Hematopoietic multipotent progenitor cell treated with erythropoietin and hydrocortisone succinate and interleukin-3 and kit ligand, for 4 days (in vitro differentiated cells): ENCODE measurements at places on chromosomes 2 and 18.

DNA sequence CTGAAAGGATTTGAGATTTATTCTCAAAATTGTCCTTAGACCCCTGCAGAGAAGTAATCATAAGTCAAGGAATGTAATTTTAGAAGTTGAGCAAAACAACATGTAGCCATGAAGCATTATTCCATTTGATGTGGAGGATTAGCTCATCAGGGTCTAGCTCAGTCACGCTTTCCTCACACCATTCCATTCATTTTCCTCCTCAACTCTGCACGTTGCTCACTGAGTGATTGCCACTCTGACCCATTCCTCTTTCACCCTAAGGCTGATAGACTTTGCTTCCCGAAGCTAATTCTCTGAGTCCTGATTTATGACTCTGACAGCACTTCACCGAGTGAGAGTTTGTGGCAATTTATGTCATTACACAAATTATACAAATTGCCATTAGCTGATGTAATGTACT lies 820.6 kb upstream of the PIK3C3 start:
- no peak for DNase-seq

DNA sequence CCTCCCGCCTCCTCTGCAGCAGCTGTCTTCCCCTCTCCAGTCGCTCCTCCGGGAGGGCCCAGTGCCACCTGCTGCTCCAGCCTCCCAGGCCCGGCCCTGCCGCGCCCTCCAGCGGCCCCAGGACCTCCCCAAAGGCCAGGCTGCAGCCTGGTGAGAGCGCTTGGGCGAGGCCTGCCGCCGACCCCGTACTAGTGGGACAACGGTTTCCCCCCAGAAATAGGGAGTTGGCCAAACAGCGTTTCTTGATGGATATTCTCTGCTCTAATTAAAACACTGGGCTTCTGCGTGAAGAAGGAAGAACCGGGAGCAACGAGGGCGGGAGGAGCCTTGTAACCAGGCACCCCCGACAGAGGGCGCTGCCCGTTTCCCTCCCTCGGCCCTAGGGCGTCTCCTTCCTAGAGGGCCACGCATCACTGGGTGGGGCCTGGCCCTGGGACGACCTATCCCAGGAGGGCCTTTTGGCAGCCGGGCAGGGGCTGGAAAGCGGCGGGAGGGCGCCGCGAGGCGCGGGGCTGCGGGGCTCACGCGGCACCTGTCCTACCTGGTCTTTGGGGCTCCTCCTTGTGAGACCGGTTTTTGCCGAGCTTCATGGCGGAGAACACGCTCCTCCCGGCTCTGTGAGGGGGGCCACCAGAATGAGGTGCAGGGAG lies 25.4 kb upstream of the OTOF start:
- DNase-seq = peak; percentile 93

- no peak for DNase-seq
Measured at GRCh38 chr2:58215429-58215828, 25.7 kb downstream of the FANCL start.

DNA sequence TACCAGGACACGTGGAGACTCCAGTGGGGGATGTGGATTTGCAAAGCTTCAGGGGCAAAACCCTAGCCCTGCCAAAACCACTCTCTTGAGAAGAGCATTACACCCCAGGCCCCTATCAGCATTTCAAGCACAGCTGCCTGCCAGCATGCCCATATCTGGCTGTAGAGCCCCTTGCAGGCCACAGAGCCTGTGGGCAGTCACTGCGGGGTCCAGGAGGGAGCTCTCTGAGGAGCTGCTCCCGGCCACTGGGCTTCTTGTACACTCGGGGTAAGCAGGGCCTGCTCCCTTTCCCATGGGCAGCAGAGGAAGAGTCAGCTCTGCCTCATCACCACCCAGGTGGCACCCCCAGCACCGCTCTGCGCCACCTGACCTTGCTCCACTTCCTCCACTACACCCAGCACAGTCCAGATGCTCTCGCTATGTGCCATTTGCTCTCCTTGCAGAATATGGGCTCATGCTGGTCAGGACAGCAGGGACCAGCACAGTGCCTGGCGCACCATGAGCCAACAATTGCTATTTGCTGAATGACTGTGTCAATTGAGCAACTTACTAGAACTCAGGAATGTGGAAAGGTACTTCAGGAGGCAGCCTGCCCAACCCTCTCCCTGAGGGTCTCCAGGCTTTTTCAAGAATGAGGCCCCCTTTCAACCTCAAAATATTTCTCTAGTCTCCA lies 7.4 kb downstream of the CHST10 start:
- no peak for DNase-seq

DNA sequence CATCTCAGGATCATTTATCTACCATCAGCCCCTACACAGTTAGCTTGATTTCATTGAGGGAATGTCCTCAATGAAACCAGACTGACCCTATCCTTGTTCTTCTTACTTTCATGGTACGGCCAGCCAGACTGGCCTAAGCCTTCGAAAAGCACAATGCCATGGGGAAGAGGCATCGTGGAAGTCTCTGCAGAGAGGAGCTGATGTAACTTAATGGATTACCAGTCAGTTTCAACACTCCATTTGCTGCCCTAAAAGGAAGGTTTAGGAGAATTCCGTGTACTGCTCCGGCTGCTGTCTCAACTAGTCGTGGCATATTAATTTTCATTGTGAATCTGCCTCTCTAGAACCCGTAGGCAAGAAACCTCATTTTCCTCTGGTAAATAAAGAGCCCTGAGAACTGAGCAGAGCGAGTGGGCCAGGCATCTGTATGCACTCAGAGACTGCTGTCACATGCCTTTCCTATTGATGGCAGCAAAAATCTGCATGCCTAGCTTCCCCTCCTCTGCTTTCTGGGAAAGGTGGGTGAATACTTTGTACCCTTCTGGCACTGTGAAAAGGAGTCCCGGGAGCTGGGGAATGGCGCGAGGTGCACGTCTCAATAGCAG lies 184.9 kb downstream of the KLHL29 start:
- DNase-seq = no peak

GRCh38 chr2:3489764-3490115 lies 29.6 kb downstream of the ADI1 start:
- no peak for DNase-seq

DNA sequence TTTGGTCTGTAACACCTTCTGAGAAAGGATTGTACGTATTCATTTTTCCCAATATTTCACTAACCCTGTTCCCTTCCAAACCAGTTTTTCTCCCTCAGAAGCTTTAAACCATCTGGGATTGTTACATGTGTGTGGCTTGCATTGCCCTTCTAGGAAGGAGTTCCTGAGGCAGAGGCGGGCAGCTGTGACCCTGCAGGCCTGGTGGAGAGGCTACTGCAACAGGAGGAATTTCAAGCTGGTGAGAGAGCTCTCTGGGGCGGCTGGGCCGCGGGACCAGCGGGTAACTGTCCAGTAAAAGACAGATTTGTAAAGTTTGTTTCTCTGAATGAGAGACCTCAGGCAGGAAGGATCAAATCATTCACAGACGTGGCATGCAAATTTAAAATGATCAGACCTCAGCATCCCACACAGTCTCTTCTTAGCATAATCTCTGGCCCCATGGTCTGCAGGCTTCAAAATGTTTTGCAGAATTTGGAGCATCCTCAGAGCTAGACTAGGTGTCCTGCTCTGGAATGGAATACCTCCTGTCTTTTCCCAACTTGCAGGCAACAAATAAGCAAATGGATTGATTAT lies 40.2 kb upstream of the GPR17 start:
- DNase-seq = no peak

DNA sequence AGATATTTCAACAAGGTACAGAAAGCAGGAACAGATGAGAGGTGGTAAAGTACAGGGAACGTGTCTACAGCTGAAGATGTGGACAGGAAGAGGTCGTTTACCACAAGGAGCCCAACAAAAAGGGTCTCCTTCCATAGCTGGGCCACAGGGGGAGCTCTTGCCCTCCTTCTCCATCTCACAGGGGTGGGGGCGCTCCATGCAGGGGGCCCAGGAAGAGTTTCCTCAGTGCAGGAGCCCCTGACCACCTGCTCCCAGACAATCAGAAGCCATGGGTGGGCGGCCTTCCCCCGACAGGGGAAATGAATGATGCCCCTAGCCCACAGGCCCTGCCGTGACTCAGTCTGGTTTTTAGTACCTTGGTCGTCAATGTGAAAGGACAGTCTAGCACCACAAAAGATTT lies 163.6 kb upstream of the ZNF516 start:
- DNase-seq = peak; percentile 64

GRCh38 chr2:207224791-207225482 lies 59.2 kb upstream of the KLF7 start:
- no peak for DNase-seq

- DNase-seq = peak; percentile 25
Measured at GRCh38 chr18:62339106-62339988, 14.2 kb downstream of the TNFRSF11A start.

- DNase-seq = peak; percentile 87
Measured at GRCh38 chr18:3703732-3704176, 253.8 kb downstream of the TGIF1 start.

DNA sequence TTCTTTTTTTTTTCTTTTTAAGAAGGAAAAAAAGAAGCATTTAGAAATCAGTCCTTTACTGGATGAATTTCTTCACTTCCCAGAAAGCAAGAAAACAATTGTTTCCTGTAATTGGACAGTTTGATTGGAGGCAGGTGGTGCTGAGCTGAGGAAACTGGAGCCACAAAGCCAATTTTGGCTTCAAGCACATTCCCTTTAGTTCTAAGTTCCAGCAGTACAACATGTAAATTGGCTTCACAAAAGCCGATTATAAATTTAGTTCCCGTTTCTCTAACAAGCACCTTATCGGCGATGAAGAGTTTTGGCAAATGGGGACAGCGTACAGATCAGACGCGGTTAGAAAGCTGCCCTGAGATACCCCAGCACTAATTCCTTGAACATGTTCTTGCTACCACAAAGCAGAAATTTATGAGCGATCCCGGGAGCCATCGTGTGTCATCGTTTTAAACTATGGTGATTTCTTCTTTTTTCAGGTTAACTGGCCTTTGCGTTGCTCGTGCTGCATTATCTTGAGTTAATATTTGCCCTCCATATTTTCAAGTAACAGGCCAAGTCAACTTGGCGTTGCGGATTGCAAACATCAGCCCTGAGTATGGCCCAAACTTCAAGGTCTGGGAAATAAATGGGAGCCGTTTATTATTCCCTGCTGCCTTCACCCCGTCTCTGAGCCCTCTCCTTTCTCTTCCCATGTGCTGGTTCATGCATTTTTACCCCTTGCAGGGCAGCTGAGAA lies 190.4 kb upstream of the ID2 start:
- DNase-seq = peak; percentile 76

GRCh38 chr18:50842846-50843245 lies 23.0 kb upstream of the MRO start:
- no peak for DNase-seq

DNA sequence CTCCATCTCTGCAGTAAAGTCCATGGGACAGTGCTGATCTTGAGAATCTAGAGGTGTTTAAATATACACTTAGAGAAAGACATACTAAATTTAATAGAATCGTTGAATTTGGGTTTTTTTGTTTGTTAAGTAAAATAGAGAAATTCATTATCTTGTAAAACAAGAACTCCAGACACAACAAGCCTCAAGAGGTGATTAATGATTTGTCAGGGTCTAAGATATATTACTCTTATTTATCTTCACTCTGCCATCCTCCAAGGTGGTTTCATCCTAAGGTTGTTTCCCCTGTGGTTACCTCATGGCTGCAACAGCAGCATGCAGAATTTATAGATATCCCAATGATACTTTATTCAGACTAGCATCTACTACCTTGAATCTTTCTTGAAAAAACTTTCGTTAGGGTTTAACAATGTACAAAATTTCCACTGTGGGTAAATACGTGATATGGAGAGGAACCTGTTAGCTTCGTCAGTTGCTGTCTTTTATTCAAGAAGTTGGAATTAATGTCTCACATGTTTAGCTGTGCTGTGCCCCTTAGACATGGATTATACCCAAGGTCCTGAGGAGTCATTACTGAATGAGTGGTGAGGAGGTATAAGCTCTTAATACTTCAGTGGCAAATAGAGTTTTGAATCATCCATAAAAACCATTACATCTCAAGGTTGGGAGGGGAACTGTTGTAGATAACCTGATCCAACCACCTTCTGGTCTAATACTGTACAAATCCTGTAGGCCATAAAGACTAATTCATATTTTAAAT lies 128.0 kb downstream of the GPD2 start:
- DNase-seq = peak; percentile 13

DNA sequence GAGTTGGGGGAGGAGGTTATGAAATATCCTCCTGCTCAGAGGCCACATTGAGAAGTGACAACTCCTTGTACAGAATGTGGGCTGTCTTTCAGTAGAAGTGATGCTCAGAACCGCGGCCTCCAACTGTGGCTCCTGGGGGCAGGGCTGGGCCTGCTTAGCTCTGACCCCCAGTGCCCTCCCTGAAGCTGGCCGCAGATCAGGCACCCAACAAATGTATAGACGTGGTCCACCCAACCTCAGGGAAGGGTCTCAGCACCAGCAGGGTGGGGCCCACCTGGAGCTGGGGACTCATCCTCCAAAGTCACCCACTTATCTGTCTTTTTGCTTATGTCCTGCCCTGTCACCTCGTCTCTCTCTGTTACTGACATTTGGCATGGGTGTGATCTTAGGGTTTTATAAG lies 11.1 kb upstream of the BIN1 start:
- no peak for DNase-seq

- DNase-seq = peak; percentile 67
Measured at GRCh38 chr2:8380566-8380965, 301.3 kb upstream of the ID2 start.

GRCh38 chr2:203732953-203733510 lies 26.6 kb downstream of the CD28 start:
- no peak for DNase-seq

- DNase-seq = no peak
Measured at GRCh38 chr2:128736046-128736688, 417.5 kb upstream of the HS6ST1 start.

DNA sequence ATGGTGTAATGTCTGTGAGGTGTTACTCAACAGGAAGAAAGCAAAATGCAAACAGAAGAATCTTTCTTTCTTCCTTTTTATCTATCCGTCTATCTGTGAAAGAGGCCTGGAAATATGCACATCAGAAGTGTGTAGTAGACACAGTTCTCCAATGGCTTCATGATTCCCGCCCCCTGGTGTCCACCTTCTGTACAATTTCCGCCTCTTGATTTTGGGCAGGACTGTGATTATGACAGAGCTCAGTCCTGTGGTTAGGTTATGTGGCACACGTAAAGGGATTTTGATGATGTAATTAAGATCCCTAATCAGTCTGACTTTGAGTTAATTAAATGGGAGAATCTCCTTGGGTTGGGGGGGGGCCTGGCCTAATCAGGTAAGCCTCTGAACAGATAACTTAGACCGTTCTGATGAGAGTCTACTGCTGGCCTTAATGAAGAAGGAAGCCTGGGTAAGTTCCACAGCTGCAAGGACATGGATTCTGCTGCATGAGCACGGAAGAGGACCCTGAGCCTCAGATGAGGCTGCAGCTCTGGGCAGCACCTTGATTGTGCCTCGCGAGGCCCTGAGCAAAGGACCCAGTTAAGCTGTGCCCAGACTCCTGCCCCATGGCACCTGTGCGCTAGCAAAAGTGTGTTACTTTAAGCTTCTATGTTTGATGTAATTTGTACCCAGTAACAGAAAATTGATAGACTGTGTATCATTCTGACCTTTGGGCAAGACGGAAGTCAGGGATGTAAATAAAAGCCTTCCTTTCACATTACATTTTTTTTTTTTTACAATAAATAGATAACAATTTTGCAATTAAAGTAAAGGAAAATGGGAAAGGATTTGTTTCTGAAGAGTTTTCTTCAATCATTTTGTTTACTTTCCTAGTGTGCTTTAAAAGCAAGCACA lies 11.3 kb upstream of the KCNF1 start:
- DNase-seq = peak; percentile 76

- peak; percentile 90 for DNase-seq
Measured at GRCh38 chr2:61017003-61017555, 441 bp upstream of the PEX13 start.
